ENCODE measurements at places on chromosomes 11 and 22. TPM values are rescaled to one million over a fixed set of nuclear protein-coding genes. Genes with fewer than 3 reads are reported as not detected.

MGAT3 gene
- total RNA-seq: 12.9 TPM

SLC5A1 gene
- total RNA-seq: 0.82 TPM

LARGE1 gene
- 45.8 TPM for total RNA-seq

ALG9 gene
- total RNA-seq: 67.5 TPM

SNX19 gene
- 83.2 TPM for total RNA-seq

C11orf97 gene
- not detected for total RNA-seq

SLCO2B1 gene
- total RNA-seq: 9.3 TPM

All from camera-type eye (tissue), 1 donor.